Hepatocyte (in vitro differentiated cells): ENCODE measurements at places on chromosomes 6 and 20. TPM values are rescaled to one million over a fixed set of nuclear protein-coding genes. Genes with fewer than 3 reads are reported as not detected.

The B3GALT4 gene
- total RNA-seq, result 2.0 and 5.2 TPM in 2 replicates

DNA sequence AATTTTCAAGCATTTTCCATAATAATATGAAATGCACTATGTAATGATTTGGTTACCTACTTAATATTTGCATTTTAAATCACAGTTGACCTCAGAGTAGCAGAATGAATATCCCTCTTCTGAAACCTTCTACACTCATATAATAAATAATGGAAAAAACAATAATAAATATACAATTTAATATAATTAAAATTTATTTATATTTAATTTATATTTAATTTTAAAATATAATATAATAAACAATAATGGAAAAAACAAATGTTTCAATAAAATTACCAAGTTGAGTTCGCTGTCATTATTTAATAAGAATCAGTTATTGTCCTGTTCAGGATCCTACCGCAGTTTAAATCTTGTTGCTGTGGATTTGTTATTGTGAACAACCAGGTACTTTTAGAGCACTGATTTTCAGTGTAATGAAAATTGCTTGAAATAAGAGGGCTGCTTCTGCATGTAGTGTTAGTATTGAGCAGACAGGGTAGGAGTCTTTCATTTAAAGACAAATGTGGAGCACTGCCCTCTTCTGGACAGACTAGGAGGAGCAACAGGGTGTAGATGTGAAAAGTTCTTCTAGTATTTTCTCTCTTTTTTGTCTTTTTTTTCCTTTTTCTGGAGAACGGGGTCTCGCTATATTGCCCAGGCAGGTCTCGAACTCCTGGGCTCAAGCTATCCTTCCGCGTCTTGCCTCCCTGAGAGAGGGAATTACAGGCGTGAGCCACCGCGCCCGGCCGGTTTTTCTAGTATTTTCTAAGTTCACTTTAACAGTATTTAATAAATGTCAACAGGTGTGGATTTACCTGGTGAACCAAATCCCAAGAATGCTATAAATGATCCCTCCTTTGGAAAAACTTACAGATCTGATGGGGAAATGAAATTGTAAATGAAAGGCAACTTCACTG, 13.6 kb downstream of the TRAPPC3L start:
- peaks cover 7% of the 10 kb centered on the region for H3K4me1 ChIP-seq
- H3K27me3 ChIP-seq, result no peaks in the 10 kb centered on the region
- peak; percentile 78 for DNase-seq
- no peak overlapping the region for H3K4me3 ChIP-seq
- H3K36me3 ChIP-seq, result no peaks in the 10 kb centered on the region

The IPCEF1 gene
- 0.80 and 0.84 TPM in 2 replicates for total RNA-seq

GRCh38 chr6:127022302-127022701, 96.2 kb upstream of the RSPO3 start:
- H3K27me3 ChIP-seq, result no peaks in the 10 kb centered on the region
- H3K36me3 ChIP-seq, result no peaks in the 10 kb centered on the region
- no peak overlapping the region for H3K4me3 ChIP-seq
- H3K4me1 ChIP-seq, result no peaks in the 10 kb centered on the region

The HAO1 gene
- total RNA-seq, result 0.72 and 2.7 TPM in 2 replicates

DNA sequence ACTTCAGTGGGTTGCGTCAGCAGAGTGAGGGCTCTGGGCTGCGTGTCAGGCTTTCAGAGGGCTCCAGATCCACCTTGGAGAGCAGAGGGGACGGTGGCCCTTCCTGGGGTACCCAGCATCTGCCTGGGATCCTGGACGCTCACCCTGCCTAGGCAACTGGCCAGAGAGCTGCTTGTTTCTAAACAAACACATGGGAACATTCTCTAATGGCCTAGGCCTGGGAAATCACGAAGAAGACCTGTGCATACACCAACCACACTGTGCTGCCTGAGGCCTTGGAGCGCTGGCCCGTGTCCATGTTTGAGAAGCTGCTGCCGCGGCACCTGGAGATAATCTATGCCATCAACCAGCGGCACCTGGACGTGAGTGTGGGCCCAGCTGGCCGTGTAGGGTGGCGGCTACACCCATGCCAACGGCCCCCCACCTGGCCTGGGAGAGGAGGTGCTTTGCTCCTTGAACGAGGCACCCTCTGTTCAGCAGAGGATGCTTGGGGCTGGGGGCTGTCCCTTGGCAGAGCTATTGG, 32.2 kb downstream of the PYGB start:
- H3K27ac ChIP-seq, result no peak overlapping the region
- H3K4me3 ChIP-seq, result no peak overlapping the region
- H3K4me1 ChIP-seq, result no peaks in the 10 kb centered on the region
- no peaks in the 10 kb centered on the region for H3K36me3 ChIP-seq
- DNase-seq, result no peak

The CAPN11 gene
- total RNA-seq, result 0.16 and 0.23 TPM in 2 replicates

- no peaks in the 10 kb centered on the region for H3K36me3 ChIP-seq
- H3K4me3 ChIP-seq, result no peak overlapping the region
- H3K27me3 ChIP-seq, result peaks cover 12% of the 10 kb centered on the region
- DNase-seq, result peak; percentile 25
These were observed 60.2 kb downstream of the CTCFL start for GRCh38 chr20:57464642-57465211.

DNA sequence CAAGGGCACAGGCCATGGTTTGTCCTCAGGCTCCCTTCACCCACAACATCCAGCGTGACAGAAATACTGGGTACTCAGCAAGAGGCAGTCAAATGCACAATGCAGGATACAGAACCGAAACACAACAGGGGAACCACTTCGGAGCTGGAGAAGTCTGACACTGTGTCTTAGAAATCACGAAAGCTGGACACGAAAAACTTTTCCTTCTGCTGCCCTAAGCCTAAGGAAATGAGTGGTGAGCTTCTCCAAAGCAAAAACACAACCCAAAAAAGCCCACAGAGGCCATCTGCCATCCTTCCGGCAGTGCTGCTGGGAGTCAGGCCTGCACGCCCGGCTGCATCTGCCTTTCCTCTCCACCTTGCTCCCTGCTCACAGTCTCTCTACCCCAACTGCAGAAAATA, 106.3 kb downstream of the SLC23A2 start:
- DNase-seq, result no peak
- peaks cover 10% of the 10 kb centered on the region for H3K4me1 ChIP-seq
- no peaks in the 10 kb centered on the region for H3K27me3 ChIP-seq

The SLC4A11 gene
- 0.28 and 0.37 TPM in 2 replicates for total RNA-seq

- DNase-seq, result no peak
These were observed 85.8 kb upstream of the TOP1 start for GRCh38 chr20:40942775-40943174.

GRCh38 chr6:154980273-154981078, 14.6 kb upstream of the TIAM2 start:
- H3K4me3 ChIP-seq, result no peak overlapping the region
- H3K4me1 ChIP-seq, result peaks cover 5% of the 10 kb centered on the region
- no peak for DNase-seq
- H3K36me3 ChIP-seq, result no peaks in the 10 kb centered on the region
